ENCODE measurements at places on chromosomes 4 and X.

DNA sequence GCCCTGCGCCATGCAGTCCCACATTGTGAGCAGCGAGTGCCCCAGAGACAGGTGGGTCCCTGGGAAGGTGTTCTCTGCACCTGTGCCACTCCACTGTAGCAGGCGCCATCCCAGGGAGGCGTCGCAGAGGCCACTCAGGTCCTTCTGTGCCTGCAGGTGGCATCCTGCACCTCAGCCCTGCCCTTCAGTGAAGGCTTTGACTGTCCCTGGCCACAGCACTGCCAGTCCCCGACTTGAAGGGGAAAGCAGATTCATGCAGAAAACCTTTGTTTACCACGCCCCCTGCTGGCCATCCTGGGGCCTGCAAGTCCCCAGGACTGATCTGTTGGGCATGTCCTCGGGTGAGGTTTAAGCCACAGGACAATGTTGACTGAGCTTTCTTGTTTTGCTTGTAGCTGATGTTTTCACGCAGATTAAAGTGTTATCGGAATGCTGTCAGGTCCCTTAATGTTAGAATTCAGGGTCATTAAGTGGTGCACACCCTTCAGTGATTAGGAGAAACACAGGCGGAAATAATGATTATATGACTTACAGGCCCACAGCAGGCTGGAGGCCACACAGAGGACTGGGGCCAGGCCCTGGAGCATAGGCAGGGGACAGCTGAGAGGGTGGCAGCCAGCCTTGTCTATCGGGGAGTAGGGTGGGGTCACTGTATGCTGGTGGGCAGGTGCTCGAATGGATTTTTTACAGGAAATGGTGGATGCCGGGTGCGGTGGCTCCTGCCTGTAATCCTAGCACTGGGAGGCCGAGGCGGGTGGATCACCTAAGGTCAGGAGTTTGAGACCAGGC lies 5.0 kb downstream of the TACC3 start:
- peak; percentile 54 for DNase-seq

DNA sequence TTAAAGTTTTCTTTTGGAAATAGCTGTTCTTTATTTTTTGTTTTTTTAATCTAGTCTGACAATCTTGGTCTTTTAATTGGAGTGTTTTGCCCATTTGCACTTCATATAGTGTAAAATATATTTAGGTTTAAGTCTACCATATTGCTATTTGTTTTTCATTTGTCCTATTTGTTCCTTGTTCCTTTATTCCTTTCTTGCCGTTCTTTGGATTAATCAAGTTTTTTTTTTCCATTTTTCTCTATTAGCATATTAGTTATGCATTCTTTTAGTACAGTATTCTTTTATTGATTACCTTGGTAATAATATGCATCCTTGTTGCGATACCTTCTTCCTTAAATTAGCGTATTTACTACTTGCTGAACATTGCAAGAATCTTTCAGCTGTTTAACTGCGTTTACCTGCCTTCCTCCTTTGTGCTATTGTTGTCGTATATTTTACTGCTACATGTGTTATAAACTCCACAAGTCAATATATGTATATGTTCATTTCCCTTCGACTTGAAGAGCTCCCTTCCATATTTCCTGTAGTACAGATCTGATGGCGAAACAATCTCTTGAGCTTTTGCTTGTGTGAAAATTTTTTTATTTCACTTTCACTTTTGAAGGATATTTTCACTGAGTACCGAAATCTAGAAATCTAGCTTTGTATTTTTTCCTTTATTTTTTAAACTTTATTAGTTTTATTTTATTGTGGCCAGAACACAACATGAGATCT lies 23.9 kb upstream of the RNF212 start:
- no peak for DNase-seq

- no peak for DNase-seq
Measured at GRCh38 chr4:150476776-150477175, 105.2 kb upstream of the MAB21L2 start.

- no peak for DNase-seq
Measured at GRCh38 chrX:26914232-26914631, 548.9 kb downstream of the PPP4R3C start.

GRCh38 chr4:11440481-11441193 lies 11.9 kb upstream of the HS3ST1 start:
- DNase-seq = no peak

GRCh38 chr4:107453987-107454386 lies 266.0 kb downstream of the PAPSS1 start:
- DNase-seq = no peak

DNA sequence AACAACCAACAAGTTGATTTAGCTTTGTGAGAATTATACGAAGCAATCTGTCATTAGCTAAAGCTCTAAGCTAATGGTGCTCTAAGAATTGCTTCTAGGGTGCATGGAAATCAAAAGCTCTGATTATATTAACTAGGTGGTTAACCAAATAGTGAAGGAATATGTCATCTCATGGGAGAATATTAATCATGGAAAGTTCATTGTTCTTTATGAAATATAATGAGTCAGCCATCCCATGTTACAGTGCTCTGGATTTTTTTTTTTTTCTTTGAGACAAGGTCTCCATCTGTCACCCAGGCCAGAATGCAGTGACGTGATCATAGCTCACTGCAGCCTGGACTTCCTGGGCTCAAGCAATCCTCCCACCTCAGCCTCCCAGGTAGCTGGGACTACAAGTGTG lies 10.5 kb downstream of the DCAF8L2 start:
- DNase-seq = peak; percentile 39

GRCh38 chr4:26413582-26413981 lies 76.7 kb downstream of the CCKAR start:
- DNase-seq = no peak

DNA sequence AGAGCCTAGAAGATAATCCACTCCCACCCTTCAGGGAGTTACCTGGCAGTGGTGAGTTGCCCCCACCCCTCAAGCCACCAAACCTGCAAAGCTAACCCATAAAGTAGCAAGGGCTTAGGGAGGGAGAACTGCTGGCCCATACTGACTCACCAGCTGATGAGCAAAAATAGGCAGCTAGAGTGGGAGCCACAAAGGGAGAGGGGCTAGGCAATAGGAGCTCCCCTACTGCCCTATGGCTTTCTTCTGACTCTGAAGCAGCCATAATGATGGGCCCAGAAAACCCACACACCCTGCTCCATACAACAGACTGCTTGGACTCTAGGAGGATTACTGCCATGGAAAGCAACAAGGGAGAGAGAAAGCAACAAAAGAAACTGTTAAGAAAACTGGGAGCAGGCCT lies 8.0 kb downstream of the SNX12 start:
- no peak for DNase-seq

GRCh38 chrX:49212209-49212608 lies 12.2 kb upstream of the SYP start:
- no peak for DNase-seq

GRCh38 chr4:8362483-8362882 lies 78.0 kb downstream of the ACOX3 start:
- DNase-seq = no peak

GRCh38 chrX:94850811-94851210 lies 1176.8 kb downstream of the FAM133A start:
- no peak for DNase-seq

GRCh38 chr4:35300996-35301774 lies 943.1 kb downstream of the ARAP2 start:
- no peak for DNase-seq

DNA sequence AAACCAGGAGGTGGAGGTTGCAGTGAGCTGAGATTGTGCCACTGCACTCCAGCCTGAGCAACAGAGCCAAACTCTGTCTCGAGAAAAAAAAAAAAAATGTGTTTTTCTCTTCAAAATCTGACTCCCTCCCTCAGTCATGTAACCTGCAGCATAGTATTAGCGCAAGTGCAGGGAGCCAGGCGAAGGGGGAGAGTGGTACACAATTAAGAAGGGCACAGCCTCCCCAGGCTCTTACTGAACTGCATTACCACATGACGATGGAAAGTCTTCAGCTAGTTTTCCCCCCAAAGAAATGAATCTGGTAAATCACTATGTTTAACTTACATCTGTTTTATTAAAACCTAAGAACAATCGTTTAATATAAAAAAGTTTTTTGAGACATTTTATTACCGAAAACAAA lies 32.4 kb downstream of the PALLD start:
- no peak for DNase-seq

DNA sequence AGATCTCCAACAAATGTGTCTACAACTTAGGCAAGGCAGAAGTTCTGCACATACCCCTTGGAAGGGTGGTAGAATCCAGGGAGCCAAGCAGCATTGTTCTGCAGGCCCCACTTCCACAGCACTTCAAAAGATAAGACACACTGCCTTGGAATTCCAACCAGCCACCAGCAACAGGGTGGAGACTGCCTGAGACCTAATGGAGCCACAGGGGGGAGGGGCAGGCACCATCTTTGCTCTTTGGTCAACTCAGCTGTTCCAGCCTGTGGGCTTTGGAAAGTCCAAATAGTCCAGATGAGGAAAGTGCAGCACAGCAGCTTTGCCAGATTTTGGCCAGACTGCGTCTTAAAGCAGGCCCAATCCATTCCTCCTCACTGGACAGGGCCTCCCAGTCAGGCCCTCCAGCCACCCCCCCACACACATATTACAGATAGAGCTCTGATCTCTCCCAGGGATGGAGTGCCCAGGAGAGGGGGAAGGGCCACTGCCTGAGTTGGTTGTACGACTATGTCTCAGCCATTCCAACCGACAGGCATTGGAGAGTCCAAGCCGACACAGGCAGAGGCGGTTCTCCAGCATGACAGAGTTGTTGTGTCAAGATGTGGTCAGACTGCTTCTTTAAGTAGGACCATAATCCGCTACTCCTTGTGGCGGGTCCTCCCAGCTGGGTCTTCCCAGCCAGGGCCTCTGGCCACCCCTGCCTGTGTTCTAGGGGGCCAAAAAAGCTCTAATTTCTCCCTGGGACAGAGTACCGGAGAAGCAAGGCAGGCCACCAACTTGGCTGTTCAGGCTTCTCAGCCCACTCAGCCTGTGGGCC lies 42.5 kb upstream of the ANTXR2 start:
- no peak for DNase-seq

- no peak for DNase-seq
Measured at GRCh38 chr4:83189631-83190136, 75.2 kb upstream of the PLAC8 start.

GRCh38 chr4:64518600-64518999 lies 109.3 kb upstream of the TECRL start:
- no peak for DNase-seq

DNA sequence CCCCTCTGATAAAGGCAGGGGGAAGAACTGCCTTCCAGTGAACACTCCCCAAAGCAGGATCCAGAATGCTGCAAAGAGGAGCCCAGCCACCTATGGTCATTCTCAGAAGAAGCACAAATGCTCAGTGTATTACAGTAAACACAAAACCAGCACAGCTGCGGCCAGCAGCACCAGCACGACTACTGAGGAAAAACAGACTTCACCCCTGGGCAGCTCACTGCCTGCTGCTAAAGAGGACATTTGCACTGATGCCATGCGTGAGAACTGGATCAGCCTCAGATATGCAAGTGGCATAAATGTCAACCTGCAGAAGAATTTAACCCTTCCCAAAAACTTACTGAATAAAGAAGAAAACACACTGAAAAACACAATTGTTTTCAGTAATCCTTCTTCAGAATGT lies 80.2 kb upstream of the TLR2 start:
- no peak for DNase-seq

DNA sequence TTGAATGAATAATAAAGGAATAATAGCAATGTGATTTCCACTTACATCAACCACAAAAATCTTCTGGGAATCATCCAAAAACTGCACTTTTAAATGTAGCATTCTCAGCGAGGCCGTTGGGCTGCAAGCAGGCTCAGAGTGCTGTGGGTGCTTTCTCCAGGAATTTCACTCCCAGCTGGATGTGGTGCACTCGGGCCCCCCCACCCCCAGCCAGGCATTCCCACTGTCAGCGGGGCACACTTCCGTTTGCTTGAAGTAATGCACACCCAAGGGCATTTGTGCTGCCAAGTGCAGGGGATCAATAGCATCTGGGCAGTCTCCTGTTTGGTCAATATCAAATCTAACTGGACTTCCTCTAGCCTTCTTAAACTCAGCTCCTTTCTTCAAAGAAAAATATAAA lies at the start of gene FRMD7:
Gene FRMD7 (minus strand): TSS at position 278 of the 400 bp plus-strand sequence. CDS start 176 bp downstream, at position 102.
- no peak for DNase-seq

DNA sequence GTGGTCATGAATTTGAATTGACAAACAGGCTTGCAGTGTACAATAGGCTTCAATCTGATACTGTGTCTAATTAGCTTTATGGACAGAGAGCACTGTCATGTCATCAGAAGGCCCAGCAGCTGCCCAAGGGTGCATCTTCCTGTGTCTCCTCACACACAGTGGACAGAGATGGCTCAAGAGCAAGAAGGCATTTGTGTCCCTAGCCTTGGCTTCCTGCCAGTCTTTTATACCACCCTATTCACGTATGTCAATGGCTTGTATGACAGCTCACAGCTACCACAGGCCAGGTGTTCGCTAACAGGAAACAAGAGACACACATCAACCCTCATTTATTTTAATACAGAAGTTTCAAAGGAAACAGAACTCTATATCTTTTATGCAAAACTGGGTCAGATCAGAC lies 874.0 kb upstream of the AGA start:
- no peak for DNase-seq

DNA sequence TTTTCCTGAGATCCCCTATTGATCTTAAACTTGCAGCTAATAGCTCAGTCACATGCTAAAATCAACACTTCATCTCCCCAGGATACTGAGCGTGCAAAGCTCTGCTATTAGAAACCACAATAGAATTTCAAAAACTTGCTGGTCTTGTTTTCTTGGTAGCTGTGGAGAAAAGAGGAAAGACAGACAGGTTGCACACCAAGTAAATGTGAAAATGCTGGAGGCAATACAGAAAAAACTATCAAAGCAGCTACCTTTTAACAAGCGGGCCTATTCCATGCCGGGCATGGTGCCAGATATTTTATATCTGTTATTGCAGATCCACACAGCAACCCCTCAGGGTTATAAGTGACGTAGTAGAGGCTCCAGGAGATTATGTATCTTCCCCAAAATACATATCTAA lies 171.9 kb downstream of the DCTD start:
- no peak for DNase-seq

DNA sequence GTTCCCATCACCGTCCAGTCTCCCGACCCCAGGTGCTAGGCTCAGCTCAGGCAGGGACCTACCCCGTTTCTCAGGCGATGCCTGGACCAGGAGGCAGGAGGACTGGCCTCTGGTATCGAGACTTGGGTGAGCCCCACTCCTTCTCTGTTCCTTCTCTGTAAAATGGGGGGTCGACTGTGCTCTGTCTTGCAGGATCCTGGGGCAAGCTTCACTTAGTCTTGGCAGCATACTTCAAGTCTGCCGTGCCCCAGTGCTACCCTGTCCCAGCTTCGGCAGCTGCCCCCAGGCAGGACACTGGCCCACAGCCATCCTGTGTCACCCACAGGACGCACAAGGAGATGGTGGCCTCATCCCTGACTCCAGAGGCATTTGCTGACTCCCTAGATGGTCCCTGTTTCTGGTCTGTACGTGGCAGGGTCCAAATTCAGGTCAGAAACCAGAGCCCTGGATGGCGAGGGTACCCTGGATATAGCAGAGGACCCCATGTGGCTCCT lies 7.0 kb upstream of the HAUS7 start:
- DNase-seq = no peak

DNA sequence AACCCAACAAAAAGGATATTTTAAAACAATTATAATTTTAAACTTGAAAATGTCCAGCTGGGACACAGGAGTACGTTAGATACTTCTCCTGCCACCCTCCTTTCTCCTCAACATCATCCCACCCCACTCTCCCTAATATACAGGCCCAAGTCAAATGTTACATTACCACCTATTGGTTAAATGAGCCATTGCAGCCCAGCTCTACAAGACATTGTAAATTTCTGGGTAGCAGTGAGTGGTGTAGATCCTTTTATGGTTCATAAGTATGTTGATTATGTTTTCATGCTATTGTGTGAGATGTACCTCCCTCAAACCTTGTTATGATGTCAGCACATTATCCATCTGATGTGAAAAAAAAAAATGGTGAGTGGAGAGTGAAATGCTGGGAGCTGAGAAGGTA lies 187.1 kb upstream of the BCOR start:
- DNase-seq = no peak

GRCh38 chr4:8136972-8137710 lies 21.5 kb downstream of the ABLIM2 start:
- no peak for DNase-seq

Data from NCI-H524 (cell line).